Stimulated activated naive CD8-positive, alpha-beta T cell treated with anti-CD3 and anti-CD28 coated beads, Interleukin-15, amount 100 ng/mL, for 72 hours (primary cell): ENCODE measurements at places on chromosomes 1 and 21.

- DNase-seq = no peak
These were observed 168.6 kb downstream of the GIPC2 start for GRCh38 chr1:78214334-78214733.

GRCh38 chr1:244191581-244191980, 140.5 kb downstream of the ZBTB18 start:
- no peak for DNase-seq

DNA sequence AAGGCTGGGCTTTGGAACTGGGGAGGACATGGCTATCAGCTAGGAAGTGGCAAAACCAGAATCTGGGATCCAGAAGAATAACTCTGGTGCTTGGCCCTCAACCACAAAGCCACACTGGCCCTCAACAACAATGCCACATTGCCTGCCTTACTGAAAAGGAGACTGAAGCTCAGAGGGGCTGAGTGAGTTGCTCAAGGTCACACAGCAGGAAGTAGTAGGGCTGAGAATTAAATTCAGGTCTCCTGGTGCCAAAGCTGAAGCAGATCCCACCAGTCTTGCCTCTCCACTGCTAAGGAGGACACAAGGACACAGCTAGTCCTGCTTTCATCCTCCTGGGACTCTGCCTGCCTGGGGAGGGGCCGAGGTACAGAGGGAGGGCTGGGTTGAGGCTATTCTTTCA, 29.4 kb upstream of the STUM start:
- no peak for DNase-seq

GRCh38 chr1:24438423-24438901, 22.9 kb downstream of the NIPAL3 start:
- no peak for DNase-seq
